ENCODE measurements at places on chromosomes 5 and 9.

- no peak for DNase-seq
Measured at GRCh38 chr9:21746550-21746949, 55.9 kb upstream of the MTAP start.

DNA sequence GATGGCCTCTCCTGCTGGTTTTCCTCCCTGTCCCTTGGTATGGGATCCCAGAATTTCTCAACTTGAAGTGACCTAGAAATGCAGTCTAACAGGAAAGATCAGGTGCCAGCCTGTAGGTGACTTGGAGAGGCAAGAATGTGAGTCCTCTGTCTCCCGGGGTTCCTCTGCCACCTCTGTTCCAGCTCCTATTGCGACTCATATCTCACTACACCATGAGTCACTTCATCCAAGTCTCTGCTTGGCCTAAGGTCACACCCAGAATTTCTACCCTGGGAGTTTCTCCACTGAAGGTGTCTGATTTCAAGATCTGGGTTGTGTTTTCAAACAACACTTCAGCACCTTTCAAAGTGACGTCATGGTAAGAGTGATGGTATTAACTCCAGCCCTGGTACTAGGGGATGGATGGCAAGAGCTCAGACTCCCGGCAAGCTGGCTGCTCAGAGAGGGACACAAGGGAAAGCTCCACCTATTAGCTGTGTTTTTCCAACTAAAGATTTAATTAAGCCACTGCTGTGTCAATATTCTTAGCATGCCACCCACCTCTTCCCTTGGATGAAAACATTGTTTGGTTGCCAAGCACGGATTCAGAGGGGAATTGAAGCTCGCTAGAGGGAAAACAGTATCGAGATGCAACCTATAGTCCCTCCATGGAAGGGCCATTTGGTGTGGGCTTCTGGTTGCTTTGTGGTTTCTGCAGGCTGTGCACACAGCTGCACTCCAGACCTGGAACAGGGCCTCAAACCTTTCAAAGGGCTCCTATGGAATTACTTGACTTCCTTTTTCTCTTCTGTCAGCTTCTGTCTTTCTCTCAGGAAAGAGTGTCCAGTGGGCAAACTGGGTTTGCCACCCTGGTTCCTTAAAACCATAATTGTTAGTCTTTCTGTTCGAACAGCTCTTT lies 205.7 kb downstream of the GAS1 start:
- DNase-seq = no peak

- no peak for DNase-seq
Measured at GRCh38 chr9:86079865-86080469, 19.4 kb downstream of the GOLM1 start.

- DNase-seq = no peak
Measured at GRCh38 chr5:79237740-79238560, 2.0 kb downstream of the JMY start.

- no peak for DNase-seq
Measured at GRCh38 chr9:125878164-125878631, 131.0 kb downstream of the PBX3 start.

GRCh38 chr9:12884736-12885395 lies 110.0 kb downstream of the LURAP1L start:
- DNase-seq = no peak

DNA sequence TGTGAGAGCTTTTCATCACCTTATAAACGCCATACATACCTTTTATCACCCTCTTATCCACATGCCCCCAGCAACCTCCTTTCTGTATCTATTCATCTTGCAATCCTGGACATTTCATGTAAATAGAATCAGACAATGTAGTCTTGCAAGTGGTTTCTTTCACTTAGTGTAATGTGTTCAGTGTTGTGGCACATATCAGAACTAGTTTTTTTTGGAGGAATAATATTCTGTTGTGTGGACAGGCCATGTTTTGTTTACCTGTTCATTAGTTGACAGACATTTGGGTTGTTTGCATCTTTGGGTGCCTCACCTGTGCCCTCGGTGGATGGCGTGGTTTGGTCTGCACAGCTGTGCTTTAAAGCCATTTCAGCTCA lies 1.3 kb downstream of the SQSTM1 start:
- DNase-seq = no peak

GRCh38 chr9:107273634-107274033 lies 9.4 kb upstream of the RAD23B start:
- DNase-seq = no peak

DNA sequence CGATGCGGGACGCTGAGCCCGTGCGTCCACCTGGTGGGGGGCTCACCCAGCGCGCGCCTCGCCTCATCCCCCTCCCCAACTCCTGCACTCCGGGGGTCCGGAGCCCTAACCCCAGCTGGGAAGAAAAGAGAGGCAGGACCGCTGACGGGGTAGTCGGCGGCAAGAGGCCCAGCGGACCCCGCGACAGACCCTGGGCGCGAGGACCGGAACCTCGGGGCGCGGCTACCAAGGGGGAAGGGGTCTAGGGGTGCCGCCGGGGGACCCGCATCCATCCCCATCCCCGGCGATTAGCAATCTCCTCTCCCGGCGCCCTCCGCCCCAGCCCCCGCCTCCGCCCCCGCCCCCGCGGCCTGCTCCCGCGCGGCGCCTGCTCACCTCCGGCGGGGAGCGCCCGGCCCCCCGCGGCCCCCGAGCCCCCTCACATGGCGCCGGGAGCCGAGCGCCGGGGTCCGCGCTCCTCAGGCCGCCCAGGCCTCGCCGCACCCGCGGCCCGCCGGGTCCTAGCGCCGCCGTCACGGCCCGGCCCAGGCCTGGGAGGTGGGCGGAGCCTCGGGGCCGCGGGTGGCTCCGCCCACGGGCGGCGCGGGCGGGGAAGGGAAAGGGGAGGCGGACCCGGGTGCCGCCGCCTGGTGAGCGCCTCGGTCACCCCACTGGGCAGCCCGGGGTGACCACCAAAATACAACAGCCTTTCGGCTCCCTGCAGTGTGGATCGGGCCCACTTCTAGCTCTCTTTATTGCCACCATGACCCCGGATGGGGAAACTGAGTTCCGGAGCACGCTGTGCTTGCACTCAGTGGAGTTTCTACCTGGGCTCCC lies at the start of gene ST6GALNAC6:
Gene ST6GALNAC6, minus strand, starts transcription at position 476 of the 816 bp plus-strand sequence. CDS start 1,622 bp downstream, outside the sequence.
- DNase-seq = no peak

GRCh38 chr5:38615981-38616451 lies 59.6 kb upstream of the LIFR start:
- no peak for DNase-seq

- no peak for DNase-seq
Measured at GRCh38 chr9:83418283-83418682, 119.9 kb downstream of the FRMD3 start.

DNA sequence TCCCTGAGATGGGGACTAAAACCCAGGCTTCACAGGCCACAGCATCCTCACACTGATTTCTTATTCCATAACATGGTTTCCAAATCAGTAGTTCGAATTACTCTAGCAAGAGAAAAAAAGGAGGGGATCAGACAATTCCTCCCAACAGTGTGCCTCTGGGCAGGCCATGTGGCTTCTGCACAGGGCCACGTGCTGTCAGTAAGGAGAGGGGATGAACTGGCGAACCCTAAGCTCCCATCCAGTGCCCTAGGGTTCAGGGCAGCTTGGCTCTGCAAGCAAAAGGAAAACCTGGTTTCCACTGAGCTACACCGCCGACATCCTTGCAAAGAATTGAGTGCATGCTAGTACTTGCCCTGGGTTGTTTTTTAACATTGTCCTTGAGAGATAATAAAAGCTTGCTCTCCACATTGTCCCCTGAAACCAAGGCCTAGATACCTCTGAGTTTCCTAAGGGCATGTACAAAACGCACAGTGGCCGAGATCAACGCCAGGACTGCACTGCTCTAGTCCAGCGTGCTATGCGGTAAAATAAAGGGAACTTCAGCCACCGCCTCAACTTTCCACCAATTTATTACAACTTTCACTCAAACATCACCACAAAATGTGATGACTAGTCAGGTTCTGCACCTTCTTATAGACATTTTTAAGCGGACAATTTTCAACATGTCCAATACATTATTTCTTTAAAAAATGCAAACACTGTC lies 4.5 kb downstream of the CAMSAP1 start:
- no peak for DNase-seq

DNA sequence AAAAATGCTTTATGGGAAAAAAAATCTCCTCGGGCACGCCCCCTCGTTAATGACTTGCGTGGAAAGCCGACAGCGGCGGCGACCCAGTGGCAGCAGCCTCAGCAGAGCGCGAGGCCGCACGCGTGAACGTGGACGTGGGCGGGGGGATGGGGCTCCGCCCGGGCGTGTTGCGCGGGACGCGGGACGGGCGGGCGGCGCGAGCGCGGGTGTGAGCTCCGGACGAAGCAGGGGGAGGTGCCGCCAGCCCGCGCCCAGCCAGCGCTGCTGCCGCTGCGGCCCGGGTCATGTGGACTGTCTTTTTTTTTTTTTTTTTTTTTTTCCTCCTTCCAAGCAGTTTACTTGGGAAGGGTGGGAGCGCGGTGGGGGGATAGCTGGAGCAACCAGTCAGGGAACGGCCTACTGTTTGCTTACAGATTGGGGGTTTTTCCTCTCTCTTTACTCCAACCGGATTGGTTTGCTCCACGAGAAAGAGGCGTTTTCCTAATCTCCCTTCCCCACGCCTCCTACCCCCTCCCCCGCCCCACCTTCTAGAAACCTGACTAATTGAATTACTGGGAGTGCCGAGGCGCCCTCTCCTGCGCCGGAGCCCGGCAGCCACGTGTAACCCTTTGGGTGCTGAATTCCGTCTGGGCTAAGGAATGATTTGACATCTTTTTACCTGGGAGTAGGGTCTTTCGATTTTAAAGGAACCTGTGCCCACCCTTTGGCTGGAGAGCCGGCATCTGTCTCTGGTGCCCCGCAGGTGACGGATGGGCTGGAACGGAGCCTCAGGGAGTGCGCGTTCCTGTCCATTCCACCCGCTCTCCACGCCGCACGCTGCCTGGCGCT lies 1.7 kb upstream of the EFNA5 start:
- peak; percentile 70 for DNase-seq

Data from forelimb muscle (tissue), 1 donor.